ENCODE measurements at places on chromosomes 7 and 10. TPM values are rescaled to one million over a fixed set of nuclear protein-coding genes. Genes with fewer than 3 reads are reported as not detected.

DNA sequence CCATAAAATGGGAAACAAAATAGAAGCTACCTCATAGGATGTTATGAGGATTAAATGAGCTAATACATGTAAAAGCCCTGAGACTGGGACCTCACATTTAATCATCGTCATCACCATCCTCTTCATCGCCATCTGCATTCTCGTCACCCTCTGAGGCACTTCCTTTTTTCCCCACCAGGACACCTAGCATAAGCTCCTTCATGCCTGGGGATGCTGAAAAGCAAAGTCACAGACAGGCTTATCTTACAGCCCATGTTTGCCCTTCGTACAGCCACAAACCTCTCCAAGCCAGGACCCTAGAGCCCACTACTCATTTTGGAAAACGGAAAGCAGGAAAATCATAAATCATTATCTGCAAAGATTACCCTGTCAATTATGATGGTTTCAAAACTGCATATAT is 249.6 kb downstream of the GPAM start:
- H3K4me1 ChIP-seq: no peaks in the 10 kb centered on the region
- H3K4me3 ChIP-seq: no peak overlapping the region

DNA sequence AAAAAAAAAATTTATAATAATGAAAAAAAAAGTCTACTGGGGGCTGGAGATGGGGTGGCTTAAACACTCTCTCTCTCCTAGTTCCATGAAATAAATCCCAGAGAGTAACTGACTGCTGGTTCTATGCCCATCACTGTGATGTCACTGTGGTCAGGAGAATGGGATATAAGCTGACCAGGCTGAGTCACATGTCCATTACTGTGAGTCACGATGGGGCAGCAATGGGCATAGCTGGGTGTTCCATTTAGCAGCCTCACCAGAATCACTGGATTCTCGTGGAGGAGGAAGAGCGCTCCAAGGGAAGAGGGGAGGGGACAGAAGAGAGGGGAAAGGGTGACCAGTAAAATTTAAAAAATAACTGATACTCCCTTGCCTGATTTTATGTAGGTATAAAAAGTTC is 37.1 kb downstream of the MASTL start:
- H3K36me3 ChIP-seq: peaks cover 3% of the 10 kb centered on the region
- H3K4me3 ChIP-seq: no peak overlapping the region
- no peak for DNase-seq
- H3K27ac ChIP-seq: no peak overlapping the region

DNA sequence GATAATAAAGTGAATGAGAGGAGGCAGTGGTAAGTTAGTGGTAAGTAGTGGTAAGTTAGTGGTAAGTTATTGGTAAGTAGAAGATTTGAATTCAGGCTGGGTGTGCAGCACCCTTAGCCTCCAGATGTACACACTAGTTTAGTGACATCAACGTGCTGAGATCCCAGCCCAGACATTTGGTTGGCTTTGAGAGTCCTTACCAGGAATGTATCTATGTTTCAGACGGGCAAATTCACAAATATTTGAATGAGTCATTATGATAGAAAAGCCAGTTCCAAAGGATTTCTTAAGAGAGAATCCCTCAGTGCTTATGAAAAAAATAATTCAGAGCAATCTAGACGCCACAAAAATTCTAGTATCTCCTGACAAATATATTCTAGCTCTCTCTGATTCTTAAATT is 70.0 kb downstream of the ARL4A start:
- no peak for DNase-seq
- H3K4me3 ChIP-seq: no peak overlapping the region
- no peaks in the 10 kb centered on the region for H3K36me3 ChIP-seq
- H3K27me3 ChIP-seq: no peaks in the 10 kb centered on the region
- H3K4me1 ChIP-seq: no peaks in the 10 kb centered on the region
- no peak overlapping the region for H3K27ac ChIP-seq

GRCh38 chr7:80443325-80443724 is 68.5 kb downstream of the GNAT3 start:
- H3K27ac ChIP-seq: no peak overlapping the region
- no peaks in the 10 kb centered on the region for H3K27me3 ChIP-seq
- H3K4me3 ChIP-seq: no peak overlapping the region
- no peaks in the 10 kb centered on the region for H3K36me3 ChIP-seq

- no peaks in the 10 kb centered on the region for H3K36me3 ChIP-seq
- DNase-seq: no peak
- no peaks in the 10 kb centered on the region for H3K4me1 ChIP-seq
- H3K27ac ChIP-seq: no peak overlapping the region
- H3K4me3 ChIP-seq: no peak overlapping the region
Observed at GRCh38 chr10:34288634-34289033, 526.5 kb downstream of the PARD3 start.

DNA sequence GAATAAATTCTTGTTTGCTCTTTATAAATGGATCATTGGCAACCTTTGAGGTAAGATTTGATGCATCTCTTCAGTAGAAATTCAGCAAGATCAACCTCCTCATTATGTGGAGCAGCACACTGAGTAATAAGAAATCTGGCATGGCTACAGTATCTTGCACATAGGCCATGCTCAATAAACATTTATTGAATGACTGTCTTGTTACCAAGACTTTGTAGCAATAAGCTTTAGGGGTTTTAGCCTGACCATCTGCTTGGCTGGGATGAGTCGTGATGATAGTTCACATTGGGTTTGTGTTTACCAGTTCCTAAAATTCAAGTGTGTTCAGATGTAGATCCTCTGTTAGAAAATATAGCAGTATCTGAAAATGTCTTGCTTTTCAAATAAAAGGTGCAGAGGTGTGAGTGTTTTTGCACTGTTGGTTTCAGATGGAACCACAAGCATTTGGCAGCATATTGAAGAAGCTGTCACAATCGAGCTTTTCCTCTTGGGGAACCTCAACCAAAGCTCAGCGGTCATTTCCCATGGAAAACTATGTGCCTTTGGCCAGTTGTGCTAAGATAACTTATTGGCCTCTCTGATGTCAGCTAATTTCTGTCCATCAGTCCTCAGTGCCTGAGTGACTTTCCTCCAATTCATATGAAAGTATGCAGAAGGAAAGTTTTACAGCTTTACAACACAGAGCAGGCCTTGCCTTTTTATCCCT is 442.6 kb downstream of the GFRA1 start:
- no peak overlapping the region for H3K27ac ChIP-seq
- H3K27me3 ChIP-seq: no peaks in the 10 kb centered on the region
- H3K4me1 ChIP-seq: no peaks in the 10 kb centered on the region
- no peak overlapping the region for H3K4me3 ChIP-seq
- H3K36me3 ChIP-seq: no peaks in the 10 kb centered on the region

GRCh38 chr10:20986049-20986448 is 88.9 kb upstream of the NEBL start:
- H3K27ac ChIP-seq: no peak overlapping the region
- no peak for DNase-seq
- H3K4me3 ChIP-seq: no peak overlapping the region
- H3K4me1 ChIP-seq: no peaks in the 10 kb centered on the region

ADAM12 gene
- polyA plus RNA-seq: 0.03 TPM

CLDN15 gene
- polyA plus RNA-seq: 3.3 TPM
